ENCODE measurements at places on chromosomes 12 and 14.

- DNase-seq: no peak
These were observed 30.1 kb upstream of the PWP1 start for GRCh38 chr12:107655281-107656065.

DNA sequence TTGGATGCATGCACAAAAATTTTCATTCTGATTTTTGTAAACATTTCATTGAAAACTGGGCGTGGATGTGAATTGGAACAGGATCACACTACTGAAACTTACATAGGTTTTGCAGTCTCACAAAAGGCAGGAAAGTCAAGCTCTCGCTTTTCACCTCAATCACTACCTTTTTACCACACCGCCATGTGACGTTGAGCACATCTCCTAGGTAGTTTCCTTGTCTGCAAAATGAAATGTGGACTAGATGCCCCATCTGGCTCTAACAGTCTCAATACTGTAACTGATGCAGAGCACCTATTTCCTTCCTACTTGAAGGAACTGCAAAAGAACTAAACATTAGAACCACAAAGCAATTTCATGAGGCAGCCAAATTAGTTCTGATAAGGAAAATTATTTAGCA lies 4.4 kb upstream of the YY1 start:
- DNase-seq: no peak

DNA sequence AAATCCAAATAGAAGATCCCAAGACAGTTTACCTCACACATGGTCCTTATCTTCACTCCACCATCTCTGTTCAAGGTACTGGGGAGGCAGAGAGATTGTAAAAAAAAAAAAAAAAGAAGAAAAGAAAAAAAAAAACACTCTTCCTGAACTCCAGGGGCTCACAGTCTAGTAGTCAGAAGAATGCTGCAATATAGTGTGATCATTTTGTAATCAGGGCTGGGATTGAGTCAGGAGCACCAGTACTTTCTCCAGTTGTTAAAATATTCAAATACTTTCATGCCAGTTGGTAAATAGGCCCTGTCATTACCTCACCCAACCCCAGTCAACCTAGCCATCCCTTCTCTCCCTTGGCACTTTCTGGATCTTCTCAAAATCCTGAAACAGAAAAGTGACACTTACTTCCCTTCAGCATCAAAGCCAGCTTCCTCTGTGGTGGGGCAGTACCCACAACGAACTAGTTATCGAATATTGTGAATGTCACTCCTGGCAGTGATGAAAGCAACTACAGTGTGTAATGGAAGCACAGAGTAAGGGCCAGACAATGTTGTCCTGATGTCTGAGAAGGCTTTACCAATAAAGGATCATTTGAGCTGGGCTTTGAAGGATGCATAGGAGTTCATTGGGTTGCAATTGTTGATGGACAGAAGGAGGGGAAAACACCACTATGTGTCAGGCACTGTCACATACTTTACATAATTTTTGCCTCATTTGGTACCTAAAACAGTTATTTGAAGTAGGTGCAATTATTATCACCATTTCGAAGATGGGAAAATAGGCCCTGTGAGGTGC lies 44.3 kb upstream of the HSPB8 start:
- DNase-seq: no peak

- peak; percentile 58 for DNase-seq
These were observed 3.8 kb upstream of the SCARB1 start for GRCh38 chr12:124867401-124867930.

DNA sequence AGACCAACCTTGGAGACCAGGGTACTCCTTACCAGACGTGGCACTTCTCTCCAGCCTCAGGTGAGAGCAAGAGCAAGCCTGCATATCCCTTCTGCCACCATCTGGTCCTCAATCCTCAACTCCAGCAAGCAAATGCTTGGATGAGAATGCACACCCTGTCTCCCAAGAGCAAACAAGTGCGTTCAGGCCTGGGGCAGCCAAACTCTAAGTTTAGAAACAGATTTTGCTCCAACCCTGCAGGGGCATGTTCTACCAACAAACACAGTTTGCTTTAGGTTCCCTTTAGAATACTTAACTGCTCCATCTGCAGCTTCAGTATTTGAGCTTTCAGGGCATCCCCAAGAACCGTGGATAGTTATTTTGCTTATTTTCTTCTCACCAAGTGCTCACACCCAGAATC lies 55.9 kb upstream of the FICD start:
- DNase-seq: no peak

DNA sequence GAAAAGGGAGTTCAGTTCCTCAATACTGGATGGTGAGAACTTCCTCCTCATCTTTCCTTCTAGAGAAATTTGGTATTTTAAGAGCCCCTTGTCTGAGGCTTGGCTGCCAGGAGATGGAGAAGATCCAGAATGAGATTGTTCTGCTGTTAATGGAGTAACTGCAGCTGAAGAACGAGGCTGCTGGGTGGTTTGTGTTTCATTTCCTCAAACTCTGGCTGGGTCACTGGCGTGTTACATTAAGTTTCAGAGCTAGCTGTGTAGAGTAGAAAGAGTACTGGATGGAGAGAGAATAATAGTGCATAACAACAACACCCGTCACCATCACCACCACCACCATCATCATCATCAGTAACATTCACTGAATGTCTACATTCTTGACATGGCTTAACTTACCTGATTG lies 325.0 kb upstream of the TBX3 start:
- no peak for DNase-seq

- DNase-seq: no peak
These were observed 45.8 kb upstream of the TMED10 start for GRCh38 chr14:75222208-75222701.

- DNase-seq: peak; percentile 94
These were observed 4.6 kb downstream of the CCDC197 start for GRCh38 chr14:94001501-94002396.

GRCh38 chr12:132066345-132066685 lies 77.8 kb downstream of the DDX51 start:
- DNase-seq: no peak

- no peak for DNase-seq
These were observed 396.0 kb upstream of the PRICKLE1 start for GRCh38 chr12:42985506-42985905.

- DNase-seq: no peak
These were observed 14.6 kb upstream of the PITPNM2 start for GRCh38 chr12:123165537-123165936.

GRCh38 chr12:121358073-121358472 lies 5.9 kb upstream of the ANAPC5 start:
- DNase-seq: no peak

GRCh38 chr12:109736552-109737108 lies 23.0 kb downstream of the FAM222A start:
- DNase-seq: no peak

GRCh38 chr14:76782115-76782884 lies 21.0 kb downstream of the VASH1 start:
- DNase-seq: no peak

- DNase-seq: peak; percentile 34
These were observed 771 bp upstream of the AVPR1A start for GRCh38 chr12:63151623-63152320.

- no peak for DNase-seq
These were observed 7.0 kb downstream of the CCDC63 start for GRCh38 chr12:110853836-110854235.

GRCh38 chr14:90381011-90381786 lies 15.6 kb upstream of the CALM1 start:
- peak; percentile 25 for DNase-seq

DNA sequence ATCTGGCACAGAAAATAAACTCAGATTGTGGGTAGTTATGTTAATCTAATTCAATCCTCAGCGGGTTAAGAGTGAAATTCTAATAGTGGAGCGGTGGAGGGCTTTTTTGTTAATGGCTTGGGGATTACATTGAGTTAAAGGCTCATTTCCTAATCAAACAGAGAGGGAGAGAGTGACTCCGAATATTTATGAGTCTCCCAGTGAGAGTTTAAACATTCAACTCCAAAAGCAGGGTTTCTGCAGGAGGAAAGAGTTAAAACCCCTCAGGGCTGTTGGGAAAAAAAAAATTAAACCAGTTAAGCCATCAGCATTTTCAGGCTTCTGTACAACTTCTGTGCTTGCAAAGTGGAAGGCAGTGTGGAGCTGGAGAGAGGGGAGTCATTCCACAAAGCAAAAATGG lies 62.1 kb upstream of the ESRRB start:
- no peak for DNase-seq

- no peak for DNase-seq
These were observed 30.0 kb downstream of the GALNT4 start for GRCh38 chr12:89494411-89495231.

GRCh38 chr12:96397756-96398423 lies 2.3 kb downstream of the CDK17 start:
- no peak for DNase-seq

DNA sequence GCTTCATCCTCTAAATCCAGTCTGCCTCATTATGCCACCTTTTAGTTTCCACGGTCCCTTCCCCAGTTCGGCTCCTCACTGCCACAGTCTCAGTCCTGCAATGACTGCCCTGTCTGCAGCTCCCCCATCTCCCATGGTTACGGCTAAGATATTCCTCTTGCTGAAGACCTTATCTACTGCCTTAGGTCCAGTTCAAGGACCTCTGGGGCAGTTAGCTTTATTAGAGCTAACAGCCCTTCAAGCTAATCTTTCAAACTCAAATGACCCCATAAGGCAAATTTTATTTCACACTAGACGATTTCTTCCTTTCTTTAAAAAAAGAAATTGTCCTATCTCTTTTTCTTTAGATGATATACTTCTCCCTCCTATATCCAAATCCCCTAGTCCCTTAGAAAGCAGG lies 214.7 kb downstream of the MON2 start:
- no peak for DNase-seq

GRCh38 chr14:103099733-103100280 lies 5.3 kb downstream of the EXOC3L4 start:
- no peak for DNase-seq

- no peak for DNase-seq
These were observed 74.6 kb upstream of the BBS10 start for GRCh38 chr12:76422543-76423438.

DNA sequence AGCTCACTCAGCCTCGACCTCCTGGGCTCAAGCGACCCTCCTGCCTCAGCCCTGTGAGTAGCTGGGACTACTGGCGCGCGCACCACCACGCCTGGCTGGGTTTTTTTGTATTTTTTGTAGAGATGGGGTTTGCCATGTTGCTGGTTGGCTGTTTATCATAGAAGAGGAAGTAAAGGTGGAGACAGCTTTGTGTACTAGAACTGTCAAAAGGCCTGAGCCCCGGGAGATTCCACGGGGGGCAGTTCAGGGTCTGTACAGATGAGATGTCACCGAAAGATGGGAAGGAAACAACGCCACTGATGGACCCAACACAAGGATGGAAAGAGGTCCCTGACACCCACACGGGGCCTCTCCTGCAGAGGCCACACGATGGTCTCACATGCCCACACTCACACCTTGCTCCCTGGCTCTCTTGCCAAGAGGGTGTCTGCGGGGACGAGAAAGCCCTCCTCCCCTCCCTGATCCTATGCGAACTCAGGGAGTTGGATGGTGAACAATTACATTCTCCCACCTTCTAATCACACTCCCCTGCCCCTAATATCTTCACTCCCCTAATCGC lies 66.6 kb downstream of the KDM2B start:
- DNase-seq: no peak
